ENCODE measurements at places on chromosomes 4 and X.

GRCh38 chrX:140360284-140360683 is 144.6 kb downstream of the SOX3 start:
- DNase-seq = no peak

- DNase-seq = no peak
Observed at GRCh38 chr4:150211799-150212445, 133.7 kb downstream of the DCLK2 start.

- no peak for DNase-seq
Observed at GRCh38 chr4:168825975-168826374, 184.1 kb downstream of the CBR4 start.

DNA sequence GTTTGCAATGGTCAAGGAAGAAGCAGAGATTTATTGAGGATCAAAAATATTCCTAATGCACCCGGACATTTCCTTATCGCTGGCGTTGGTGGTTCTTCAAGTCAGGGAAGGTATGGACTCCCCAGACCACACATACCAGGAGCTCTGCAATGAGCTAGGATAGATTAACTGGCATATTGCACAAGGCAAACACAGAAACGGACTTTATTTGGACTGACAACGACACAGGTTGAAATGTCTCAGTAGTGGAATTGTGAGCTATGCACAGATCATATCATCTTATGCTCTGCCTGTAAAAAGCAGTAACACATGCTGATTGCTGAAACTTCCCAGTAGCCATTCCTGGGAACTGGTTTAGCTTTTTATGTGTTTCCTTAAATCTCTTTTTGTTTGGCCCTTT is 1.7 kb downstream of the TSPAN7 start:
- DNase-seq = no peak

GRCh38 chr4:37465296-37465695 is 220.8 kb downstream of the NWD2 start:
- no peak for DNase-seq

- no peak for DNase-seq
Observed at GRCh38 chr4:38381788-38382187, 282.2 kb upstream of the KLF3 start.

- DNase-seq = no peak
Observed at GRCh38 chr4:105147553-105148161, 981 bp downstream of the TET2 start.

DNA sequence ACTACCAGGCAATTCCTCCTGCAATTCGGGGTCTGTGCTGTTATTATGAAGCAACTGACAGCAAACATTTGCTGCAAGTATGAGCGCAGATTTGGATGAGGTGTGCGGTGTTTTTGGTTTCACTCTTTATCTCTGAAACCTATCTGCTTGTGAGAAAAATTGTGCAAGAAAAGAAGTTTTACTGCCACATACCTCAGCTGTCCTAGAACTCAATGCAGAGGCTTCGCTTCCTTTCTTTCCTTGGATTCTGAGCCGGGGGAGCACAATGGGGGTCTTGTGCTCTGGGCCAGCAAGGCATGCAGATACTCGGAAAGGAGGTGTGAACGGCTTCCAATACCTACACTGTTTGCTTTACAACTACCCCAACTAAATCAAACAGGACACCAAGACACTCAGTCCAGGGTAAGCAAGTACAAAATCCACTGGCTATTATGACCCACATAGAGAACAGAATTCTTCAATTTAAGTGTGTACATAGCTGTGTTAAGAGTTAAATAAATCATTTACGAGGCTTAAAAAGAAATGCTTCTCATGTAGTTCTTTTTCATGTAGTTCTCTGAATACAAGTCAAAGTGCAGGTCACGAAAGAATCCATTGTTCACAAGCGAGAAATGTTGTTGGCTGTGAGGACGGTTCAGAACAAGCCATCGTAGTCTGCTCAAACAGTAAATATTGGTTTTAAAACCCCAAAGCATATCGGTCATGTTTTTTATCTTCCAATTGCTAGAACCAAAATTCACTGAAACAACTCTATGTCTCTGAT is 1.1 kb downstream of the SORBS2 start:
- no peak for DNase-seq

- no peak for DNase-seq
Observed at GRCh38 chrX:18076434-18076833, 144.3 kb downstream of the BEND2 start.

GRCh38 chr4:39657465-39657864 is 18.8 kb upstream of the SMIM14 start:
- DNase-seq = no peak

- DNase-seq = no peak
Observed at GRCh38 chrX:55524487-55524886, 34.8 kb upstream of the USP51 start.

DNA sequence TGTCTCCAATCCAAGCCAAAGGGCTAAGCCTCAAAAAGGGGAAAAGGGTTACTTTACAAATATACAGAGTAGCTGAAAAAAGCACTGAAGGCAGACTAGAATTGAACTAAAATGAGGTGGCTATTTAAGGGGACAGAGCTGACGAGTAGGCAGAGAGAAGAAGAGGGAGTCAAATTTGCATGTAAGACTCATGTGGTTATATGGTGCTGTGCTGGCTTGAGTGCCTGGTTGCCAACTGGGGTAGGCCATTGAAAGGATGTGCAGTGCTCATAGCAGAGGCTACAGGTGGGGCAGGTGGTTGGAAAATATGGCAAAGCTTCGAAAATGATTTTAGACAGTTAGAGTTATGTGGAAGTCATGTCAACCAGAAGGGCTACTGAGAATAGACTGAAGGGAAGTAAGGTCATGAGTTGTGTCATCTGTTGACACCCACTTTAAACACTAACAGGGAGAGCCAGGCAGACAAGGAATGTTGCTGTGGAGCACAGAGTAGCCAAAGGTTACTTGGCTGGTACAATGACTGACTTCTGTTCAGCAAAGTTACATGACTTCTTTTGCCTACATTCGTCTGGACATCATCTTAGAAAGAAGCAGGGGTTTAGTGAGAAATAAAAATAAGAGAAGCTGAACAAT is 1210.4 kb downstream of the ADGRL3 start:
- DNase-seq = no peak
